ENCODE measurements at places on chromosomes 11 and 22. TPM values are rescaled to one million over a fixed set of nuclear protein-coding genes. Genes with fewer than 3 reads are reported as not detected.

Gene KRTAP5-8
- total RNA-seq = not detected

Gene MS4A7
- not detected for total RNA-seq

Gene HBB
- total RNA-seq = not detected

Gene GSTT2B
- total RNA-seq = 8.8 TPM

Gene CHKB
- 32.6 TPM for total RNA-seq

Gene LMF2
- 43.1 TPM for total RNA-seq

Gene CHRNA10
- 2.0 TPM for total RNA-seq

Gene MYEOV
- 0.33 TPM for total RNA-seq

Gene MMP13
- not detected for total RNA-seq

Gene OR51E2
- not detected for total RNA-seq

Gene PKP3
- 0.86 TPM for total RNA-seq

Gene EXPH5
- under 0.01 TPM for total RNA-seq

Gene SORL1
- 0.19 TPM for total RNA-seq

Gene DEFB131B
- total RNA-seq = not detected

Gene TPH1
- 0.10 TPM for total RNA-seq

Gene OR51E1
- not detected for total RNA-seq

Gene HTR3A
- not detected for total RNA-seq

Gene CAT
- total RNA-seq = 42.8 TPM

Gene SCGB2A2
- total RNA-seq = not detected

Gene LAMTOR1
- 116 TPM for total RNA-seq
